ENCODE measurements at places on chromosomes 3 and 15.
A peak's percentile ranks its signal among the peaks of the same experiment; 100 is the strongest.

DNA sequence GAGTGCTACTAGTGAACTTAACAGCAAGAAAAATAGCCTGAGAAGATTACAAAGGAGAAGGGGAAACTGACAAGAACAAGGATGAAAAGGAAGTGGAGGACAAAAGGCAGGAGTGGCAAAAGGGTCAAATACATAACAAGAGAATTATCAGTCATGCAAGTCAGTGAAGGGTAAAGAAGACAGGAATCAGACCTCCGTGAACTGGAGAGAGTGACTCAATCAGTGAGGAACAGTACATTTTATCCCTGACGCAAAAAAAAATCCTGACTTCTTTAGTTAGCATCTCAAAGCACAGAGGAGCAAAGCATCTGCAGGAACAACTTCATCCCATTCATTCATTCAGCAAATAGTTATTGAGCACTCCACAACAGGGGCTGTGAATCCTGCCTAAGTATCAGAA, 97.8 kb downstream of the SST start:
- no peak for DNase-seq

DNA sequence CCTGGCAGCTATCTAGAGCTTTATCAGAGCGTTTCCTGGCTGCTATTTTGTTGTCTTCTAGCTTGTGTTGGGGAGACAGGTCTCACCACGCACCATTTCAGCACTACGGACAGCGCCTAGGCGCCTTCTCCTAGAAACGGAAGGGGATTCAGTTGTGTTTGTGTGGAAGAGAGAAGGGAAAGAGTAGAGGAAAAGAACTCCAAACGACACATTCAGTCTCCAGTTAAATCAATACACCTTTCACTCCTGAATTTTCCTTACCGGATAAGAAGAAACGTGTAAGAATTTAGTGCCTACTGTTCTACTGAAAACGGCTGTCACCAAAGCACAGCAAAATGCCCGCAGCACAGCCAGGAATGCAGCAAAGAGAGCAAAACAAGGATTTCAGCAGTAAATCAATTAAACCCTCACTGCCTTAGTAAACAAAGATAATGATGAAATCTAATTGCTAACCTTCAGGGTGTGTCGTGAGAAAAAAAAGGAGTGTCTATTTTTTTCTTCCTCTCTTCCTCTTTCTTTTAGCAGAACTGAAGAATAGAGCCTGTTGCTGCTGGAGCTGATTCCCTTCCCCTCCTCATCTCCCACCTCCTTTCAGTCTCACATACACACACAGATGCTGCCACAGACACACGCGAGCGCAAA, 412 bp upstream of the CTXN2 start:
- peak; percentile 7 for DNase-seq

DNA sequence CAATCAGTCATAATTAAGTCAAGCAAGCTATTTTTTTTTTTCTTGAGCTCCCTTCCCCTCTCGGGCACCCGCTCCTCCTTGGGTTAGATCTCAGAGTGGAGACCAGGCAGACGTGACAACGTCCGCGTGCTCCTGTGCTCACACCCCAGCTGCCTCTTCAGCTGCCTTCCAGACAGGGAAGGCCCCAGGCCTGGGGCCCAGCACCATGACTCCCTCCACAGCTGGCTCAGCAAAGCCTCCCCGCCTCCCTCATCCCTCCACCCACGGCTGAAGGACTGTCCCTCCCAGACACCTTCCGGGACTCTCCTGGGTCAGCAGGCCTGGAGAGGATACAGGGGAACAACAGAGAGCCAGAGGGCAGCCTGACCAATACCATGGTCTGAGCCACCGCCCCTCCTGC, 87.9 kb upstream of the LINGO1 start:
- DNase-seq: no peak

DNA sequence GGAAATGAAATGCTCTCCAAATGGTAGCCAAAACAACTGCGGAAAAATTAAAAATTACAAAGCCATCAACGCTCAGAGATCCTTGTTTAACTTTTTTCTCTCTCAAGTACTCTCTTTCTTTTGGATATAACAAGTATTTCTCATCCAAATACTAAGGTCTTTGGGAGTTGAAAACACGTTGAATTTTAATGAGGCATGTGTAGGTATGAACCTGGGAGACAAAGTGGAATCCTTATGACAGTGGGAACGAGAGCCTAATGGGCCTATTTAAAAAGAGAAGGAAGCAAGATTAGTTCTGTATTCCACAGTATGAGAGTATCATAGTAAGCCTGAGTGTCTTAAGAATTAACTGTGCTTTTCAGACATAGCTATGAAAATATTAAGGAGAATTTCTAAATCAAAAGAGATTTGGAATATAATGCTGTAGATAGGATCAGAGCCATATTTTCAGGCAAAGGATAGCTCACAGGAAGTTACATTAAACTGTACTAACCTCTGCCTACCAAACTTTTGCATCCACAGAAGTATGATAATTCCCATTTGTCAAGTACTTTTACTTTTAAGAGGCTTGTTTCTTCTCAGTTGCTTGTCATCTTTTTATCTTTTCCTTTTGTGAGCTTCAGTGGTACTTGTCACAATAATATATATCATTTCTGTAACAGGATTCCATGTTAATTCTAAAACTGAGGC, 759 bp downstream of the CD96 start:
- DNase-seq: no peak

GRCh38 chr3:27623085-27623753, 98.9 kb downstream of the EOMES start:
- peak; percentile 23 for DNase-seq

DNA sequence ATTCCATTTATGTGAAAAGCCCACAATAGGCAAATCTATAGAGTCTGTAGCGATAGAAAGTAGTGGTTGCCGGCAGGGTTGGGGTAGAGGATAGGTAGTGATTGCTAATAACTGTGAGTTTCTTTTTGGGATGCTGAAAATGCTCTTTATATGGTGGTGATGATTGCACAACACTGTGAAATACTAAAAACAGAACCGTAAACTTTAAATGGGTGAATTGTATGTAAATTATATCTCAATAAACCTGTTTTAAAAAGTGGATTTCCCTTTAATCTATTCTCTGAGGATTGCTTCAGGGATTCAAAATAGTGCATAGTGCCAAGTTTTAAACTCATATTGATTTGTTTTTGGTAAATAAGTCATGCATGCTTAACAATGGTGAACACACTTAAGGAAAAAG, 140.2 kb downstream of the LPP start:
- DNase-seq: no peak

GRCh38 chr15:77904901-77905300, 172.6 kb downstream of the TBC1D2B start:
- no peak for DNase-seq

DNA sequence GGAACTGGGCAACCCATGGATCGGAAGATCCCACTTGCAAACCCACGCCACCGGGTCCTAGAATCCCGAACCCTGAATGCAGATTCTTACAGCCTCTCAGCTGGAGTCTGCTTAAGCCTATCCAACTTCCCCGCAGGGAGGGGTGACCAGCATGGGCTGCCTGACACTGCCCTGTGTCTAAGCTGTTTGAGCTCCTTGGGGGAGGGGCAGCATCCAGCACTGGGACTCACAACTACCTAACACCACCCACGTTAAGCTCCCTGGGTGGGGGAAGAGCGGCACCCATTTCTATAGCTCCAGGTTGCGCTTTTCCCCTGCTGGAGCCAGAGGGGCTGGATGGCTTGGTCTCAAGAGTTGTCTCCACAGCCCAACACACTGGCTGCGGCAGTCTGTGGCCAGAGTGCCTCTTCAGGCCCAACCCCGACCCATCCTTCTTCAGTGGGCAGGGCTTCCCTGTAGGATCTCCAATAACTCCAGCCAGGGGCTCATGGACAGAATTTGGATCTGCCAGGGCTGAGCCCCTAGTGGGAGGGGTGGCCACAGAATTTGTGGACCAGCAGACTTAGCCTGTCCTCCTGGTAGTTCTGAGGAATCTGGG, 649.2 kb downstream of the TUSC7 start:
- no peak for DNase-seq

DNA sequence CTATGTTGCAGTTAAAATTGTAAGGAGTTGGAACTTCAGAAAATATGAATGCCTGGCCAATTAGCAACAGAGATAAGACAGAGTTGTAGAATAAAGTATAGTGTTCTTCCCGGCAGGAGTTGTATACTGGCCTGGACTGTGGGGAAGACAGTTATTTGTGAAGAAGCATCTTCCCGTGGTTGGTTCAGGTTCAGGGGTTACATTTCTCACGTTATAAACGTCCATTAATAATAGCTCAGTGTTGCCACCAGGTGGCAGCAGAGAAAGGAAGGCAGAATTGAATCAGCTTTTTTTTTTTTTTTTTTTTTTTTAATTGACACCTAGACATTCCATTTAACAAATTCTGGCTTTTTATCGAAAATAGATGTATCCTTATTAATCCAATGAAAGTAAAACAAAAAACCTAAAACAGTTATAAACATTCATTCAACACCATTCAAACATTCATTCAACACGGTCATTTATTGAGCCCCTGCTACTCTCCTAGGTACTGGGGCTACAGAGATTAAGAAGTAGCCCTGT, 66.4 kb upstream of the NR2E3 start:
- no peak for DNase-seq

DNA sequence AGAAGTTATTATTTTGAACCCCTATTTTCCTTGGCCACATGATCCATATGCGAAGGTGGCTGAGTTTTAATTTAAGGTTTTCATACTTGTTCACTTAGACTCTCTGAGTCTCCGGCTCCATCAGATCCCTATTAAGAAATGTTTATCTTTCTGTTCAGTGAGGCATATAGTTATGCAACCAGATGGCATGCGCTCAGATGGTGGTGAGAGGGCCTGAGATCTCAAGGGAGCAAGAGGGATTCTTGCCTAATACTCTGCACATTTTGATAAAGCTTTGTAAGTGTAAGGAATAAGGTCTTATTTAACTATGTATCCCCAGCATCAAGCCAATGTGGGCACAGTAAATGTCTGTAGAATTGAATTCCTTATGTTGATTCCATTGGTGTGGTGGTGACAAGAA, 78.9 kb upstream of the DPH6 start:
- peak; percentile 66 for DNase-seq

- peak; percentile 57 for DNase-seq
Observed at GRCh38 chr15:98983334-98983733, 24.3 kb downstream of the PGPEP1L start.

GRCh38 chr3:185540695-185541094, 11.7 kb downstream of the LIPH start:
- DNase-seq: no peak

DNA sequence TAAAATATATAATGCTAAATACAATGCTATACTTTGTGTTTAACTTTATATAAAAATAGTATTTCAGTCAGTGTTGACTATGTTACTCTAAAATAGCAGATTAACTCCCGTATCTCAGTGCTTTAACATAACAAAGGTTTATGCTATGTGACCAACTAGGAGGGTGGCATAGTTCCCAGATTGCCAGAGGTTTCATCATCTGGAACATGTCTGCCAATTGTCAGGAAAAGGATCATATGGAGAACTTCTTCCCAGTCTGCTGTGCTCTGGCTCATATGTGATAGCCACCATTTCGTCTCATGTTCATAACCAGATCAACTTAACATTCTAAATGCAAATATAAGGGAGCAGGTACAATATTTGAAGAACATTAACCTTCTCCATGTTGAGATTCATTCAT, 720.2 kb downstream of the MCTP2 start:
- no peak for DNase-seq

DNA sequence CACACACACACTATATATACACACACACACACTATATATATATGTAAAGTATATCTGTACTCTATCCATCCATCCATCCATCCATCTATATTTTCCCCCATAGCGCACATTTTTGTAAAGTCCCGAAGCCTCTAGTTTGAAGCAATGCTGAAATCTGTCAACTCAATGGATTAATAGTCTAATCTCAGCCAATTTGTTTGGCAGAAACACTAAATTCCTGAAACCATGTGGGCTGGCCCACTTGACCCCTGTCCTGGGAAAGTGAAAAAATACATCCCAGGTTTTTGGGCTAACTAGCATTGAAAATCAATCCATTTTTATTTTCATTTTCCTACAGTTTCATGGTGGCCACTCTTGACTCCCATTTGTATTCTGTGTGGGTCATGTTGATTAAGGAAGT, 166.7 kb downstream of the SLCO3A1 start:
- no peak for DNase-seq

DNA sequence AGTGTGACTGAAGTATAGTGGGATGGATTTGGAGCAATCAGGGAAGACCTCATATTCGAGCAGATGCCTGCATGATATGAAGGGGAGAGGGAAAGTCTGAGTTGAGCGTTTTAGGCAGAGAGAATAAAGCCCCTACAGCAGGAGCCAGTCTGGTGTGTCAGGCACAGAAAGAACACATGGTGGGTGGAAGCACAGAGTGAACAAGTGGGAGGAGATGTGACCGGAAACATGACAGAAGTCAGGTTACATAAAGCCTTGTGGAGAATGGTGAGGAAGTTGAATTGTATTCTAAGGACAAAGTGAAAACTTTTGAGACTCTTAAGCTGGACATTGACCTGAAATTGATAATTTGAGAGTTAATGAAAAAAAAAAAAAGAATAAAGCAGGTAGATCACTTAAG, 541.0 kb downstream of the PLOD2 start:
- DNase-seq: no peak

- DNase-seq: no peak
Observed at GRCh38 chr3:161925749-161926360, 429.2 kb downstream of the OTOL1 start.

GRCh38 chr3:18223571-18223970, 201.6 kb downstream of the SATB1 start:
- no peak for DNase-seq

DNA sequence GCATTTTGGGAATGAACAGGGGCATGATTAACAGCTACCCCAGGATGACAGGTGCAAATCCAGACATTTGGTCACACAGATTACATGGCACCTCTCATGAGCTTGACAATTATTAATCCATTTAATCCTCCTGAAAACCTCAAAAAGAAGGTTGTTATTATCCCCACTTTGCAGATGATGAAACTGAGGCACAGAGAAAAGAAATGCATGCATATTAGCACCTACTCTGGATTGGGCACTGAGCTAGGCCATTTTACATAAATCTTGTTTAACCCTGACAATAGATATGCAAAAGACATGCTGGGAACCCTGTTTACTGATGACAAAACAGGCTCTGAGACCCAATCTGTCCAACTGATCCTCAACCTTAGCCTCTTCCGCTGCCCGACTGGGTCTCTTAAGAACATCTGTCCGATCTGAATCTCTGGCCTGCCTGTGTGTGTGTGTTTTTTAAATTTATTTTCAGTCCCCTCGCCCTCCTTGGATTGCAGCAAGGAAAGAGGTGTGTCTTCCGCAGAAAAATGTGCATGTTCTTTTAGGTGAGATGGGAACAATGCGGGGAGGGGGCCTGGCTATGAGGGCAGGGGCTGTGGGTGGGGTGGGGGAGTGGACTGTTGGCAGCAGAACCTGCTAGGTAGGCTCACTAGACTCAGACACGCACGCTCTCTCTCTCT, 162.5 kb downstream of the WNT7A start:
- no peak for DNase-seq

Measured in thoracic aorta (tissue), 2 donors.